ENCODE measurements at places on chromosomes 1 and 21. TPM values are rescaled to one million over a fixed set of nuclear protein-coding genes. Genes with fewer than 3 reads are reported as not detected.

Gene ANKRD65
- total RNA-seq, result 6.5 TPM

Gene S100A14
- total RNA-seq, result 141 TPM

Gene DYNLT4
- 1.6 TPM for total RNA-seq

Gene FMOD
- total RNA-seq, result 118 TPM

Gene CNKSR1
- total RNA-seq, result 13.3 TPM

All from hepatocyte (in vitro differentiated cells).